ENCODE measurements at places on chromosomes 4 and X. TPM values are rescaled to one million over a fixed set of nuclear protein-coding genes. Genes with fewer than 3 reads are reported as not detected.
A peak's percentile ranks its signal among the peaks of the same experiment; 100 is the strongest.

DNA sequence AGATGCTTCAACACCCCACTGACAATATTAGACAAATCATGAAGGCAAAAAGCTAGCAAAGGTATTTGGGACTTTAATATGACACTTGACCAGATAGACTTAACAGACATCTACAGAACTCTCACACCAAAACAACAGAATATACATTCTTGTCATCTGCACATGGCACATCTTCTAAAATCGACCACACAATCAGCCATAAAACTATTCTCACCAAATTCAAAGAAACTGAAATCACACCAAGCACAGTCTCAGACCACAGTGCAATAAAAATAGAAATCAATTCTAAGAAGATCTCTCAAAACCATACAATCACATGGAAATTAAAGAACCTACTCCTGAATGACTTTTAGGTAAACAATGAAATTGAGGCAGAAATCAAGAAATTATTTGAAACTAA is 340.8 kb downstream of the PPP1R2C start:
- no peak overlapping the region for H3K27ac ChIP-seq
- no peak for DNase-seq
- no peaks in the 10 kb centered on the region for H3K4me1 ChIP-seq

DNA sequence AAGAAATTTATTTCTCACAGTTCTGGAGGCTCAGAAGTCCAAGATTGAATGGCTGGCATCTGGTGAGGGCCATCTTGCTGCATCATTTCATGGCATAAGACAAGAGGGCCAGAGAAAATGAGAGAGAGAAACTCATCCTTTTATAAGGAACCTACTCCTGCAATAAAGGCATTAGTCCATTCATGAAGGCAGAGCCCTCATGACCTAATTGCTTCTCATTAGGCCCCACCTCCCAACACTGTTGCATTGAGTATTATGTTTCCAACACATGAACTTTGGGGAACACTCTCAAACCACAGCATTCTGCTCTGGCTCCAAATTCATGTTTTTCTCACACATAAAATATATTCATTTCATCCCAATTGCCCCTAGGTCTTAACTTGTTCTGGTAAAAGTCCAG is 14.2 kb downstream of the RNF175 start:
- H3K4me1 ChIP-seq, result peaks cover 25% of the 10 kb centered on the region
- H3K27ac ChIP-seq, result no peak overlapping the region
- H3K4me3 ChIP-seq, result no peak overlapping the region
- no peak for DNase-seq

GRCh38 chr4:8409264-8410065 is 31.1 kb downstream of the ACOX3 start:
- DNase-seq, result no peak
- peaks cover 37% of the 10 kb centered on the region for H3K36me3 ChIP-seq
- H3K27ac ChIP-seq, result no peak overlapping the region

DNA sequence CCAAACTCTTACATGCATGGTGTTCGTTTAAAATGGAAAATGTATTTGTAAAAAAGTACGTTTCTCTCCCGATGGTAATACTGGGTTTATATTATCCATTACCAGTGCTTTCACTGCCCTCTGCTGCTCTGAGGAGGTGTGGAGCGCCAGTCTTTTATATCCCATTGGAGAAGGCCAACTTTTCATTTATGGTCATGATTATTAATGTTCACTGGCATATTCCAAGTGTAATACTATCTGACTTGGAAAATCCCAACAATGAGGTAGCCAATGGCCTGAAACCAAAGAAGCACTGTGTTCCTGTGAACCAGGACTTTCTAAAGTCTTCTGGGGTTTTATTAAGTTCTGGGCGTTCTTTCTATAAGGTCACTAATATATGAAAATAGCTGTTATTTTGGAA is 80.7 kb downstream of the SYNPO2 start:
- H3K27ac ChIP-seq, result no peak overlapping the region
- no peak overlapping the region for H3K4me3 ChIP-seq
- H3K36me3 ChIP-seq, result no peaks in the 10 kb centered on the region
- no peak for DNase-seq
- H3K27me3 ChIP-seq, result no peaks in the 10 kb centered on the region

GRCh38 chr4:77636902-77637301 is 31.3 kb downstream of the CXCL13 start:
- H3K4me1 ChIP-seq, result peaks cover 15% of the 10 kb centered on the region
- peak overlapping the region; percentile 87 for H3K27ac ChIP-seq
- no peak overlapping the region for H3K4me3 ChIP-seq
- H3K27me3 ChIP-seq, result no peaks in the 10 kb centered on the region
- DNase-seq, result no peak
- H3K36me3 ChIP-seq, result peaks cover 2% of the 10 kb centered on the region

GRCh38 chr4:169024762-169025161 is 14.7 kb upstream of the CBR4 start:
- DNase-seq, result no peak
- no peaks in the 10 kb centered on the region for H3K36me3 ChIP-seq
- no peak overlapping the region for H3K27ac ChIP-seq
- no peaks in the 10 kb centered on the region for H3K27me3 ChIP-seq

The SPANXB1 gene
- total RNA-seq, result not detected

The SPATA4 gene
- total RNA-seq, result not detected

The KLHL2 gene
- 16.0 TPM for total RNA-seq
